ENCODE measurements at places on chromosomes 1 and 21.

GRCh38 chr1:3003039-3003940, 18.0 kb upstream of the ACTRT2 start:
- DNase-seq = no peak

- no peak for DNase-seq
These were observed 52.8 kb upstream of the LYPLAL1 start for GRCh38 chr1:219120624-219121544.

DNA sequence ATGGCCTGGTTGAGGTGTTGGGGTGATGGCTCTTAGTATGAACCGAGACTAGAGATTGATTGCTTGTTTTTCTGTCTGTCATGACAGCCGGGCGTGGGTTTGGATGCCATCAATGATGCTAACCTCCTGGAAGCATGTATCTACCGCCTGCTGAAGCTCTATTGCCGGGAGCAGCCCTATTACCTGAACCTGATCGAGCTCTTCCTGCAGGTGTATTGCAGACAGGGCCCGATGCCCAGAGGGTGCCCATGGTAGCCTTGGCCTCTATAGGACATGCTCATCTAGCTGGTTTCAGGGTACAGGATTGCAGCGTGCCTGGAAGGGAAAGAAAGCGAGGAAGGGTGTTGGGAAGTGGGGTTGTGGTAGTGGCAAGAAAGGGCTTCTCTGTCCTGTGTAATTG, 2.6 kb upstream of the RUSC1 start:
- DNase-seq = no peak

DNA sequence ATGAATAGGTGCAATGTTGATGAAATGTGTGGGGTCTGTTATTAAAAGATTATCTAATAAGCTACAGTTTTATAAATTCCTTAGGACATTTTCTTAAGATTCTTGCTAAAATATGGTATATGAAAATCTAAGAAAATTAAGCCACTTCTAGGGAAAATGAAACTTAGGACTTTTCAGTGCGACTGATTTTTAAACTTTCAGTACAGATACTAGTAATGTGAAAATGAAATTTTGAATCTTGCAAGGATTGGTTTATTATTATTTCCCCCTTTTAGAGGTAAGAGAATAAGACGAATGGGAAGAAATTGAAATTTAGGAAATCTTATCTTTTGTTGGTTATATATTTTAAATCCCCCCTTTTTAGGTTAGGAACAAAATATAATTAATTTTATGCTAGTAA, 16.4 kb downstream of the CAPZA1 start:
- no peak for DNase-seq

DNA sequence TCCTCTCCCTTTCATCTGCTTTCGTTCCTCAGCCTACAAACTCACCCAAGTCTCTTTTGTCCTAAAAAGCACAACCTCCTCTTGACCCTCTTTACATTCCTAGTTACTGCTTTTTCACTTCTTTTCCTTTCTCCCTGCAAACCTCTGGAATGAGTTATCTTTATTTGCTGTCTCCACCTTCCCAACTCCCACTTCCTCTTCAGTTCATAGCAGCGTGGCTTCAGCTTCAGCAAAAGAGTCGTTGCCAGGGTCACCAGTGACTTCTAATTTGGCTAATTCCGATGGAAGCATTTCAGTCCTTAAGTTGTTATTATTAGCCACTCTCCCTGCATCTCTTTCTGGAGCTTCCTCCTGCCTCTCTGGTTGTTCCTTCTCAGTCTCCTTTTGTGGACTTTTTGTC, 6.2 kb upstream of the TMEM54 start:
- DNase-seq = no peak

DNA sequence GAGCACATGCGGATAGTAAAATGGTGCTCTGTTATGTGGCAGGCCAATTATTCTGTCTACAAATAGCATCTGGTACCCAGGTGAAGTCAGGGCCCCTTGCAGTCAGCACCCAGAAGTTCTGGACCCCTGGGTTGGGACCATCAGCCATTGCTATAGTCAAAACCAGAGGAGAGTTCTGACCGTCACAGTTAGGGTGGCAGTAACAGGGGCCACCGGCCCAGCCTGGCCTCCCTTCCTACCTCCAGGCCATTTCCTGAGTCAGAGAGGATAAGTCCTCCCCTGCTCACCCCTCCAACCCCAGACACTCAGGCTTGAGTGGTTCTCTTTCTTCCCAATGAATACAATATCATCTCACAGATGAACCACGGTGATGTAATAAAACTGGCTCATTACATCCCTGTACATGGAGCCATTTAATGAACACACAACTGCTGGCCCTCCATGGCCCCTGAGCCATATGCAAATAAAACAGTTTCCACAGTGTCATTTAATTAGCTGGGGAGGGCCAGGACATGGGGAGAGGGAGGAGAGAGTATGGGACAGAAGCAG, 673.6 kb downstream of the MATN1 start:
- no peak for DNase-seq

DNA sequence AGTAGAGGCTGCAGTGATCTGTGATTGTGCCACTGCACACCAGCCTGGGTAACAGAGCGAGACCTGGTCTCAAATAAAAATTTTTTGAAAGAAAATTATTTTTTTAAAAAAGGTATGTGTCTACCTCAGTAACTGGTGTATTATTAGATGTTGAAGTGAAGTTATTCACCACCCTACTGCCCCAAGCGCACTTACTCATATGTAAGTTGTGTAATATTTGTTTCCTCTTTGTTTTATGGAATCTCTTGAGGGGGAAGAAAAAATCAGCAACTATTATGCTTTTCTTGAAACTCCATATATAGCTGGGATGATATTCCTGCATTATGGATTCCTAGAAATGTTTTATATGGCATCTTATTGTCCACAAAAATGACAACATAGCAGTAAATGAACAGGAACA, 21.3 kb downstream of the RBM15 start:
- DNase-seq = no peak

DNA sequence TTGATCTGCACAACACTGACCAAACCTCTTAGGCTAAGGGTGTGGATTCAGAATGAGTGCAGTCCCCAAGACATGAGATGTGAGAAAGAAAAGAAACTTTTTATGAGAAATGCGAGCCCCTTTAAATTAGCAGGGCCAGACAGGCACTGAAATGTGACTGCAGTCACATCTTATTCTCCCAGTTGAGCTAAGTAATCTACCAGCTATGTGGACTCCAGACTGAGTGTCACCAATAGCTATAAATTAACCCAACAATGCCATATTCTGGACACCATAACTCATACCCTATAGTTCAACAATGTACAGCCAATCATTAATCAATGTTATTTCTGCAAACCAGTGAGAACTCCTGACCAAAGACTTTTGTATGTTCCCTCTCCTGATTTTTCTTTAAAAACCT, 153.2 kb downstream of the COQ8A start:
- no peak for DNase-seq

DNA sequence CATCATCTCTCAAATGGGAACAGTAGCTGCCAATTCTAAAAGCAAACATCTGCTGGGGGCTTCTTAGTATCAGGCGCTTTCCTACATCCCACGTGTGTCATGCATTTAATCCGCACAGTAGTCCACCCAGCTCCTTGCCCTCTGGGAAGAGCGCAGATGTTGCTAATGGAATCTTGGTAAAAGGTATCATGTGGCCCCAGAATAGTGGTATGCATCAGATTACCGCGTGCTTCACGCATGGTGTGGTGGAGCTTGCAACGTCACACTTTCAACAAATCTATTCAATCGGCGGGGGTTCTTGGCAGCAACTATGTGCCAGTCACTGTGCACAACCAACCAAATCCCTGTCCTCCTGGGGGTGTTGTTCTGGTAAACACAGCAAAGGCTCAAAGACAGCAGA, 141.0 kb downstream of the HIVEP3 start:
- no peak for DNase-seq
